ENCODE measurements at places on chromosomes 5 and 9.

DNA sequence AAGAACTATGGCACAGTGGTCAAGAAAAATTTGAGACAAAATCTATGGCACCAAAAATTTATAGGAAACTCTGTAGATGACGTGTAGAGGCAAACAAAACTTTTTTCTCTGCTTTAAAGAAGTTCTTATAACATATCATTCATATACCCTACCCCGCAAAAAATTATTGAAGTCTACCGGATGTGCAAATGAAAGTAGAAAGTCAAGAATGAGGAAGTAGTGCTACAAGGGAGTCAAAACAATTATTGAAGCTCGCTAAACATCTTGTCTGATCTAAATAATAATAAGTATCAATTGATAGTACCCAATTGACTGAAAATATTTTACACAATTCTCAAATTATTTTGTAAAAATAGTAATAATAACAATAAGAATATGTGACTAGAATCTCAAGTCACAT lies 398.5 kb downstream of the TAF11L14 start:
- no peak for DNase-seq

DNA sequence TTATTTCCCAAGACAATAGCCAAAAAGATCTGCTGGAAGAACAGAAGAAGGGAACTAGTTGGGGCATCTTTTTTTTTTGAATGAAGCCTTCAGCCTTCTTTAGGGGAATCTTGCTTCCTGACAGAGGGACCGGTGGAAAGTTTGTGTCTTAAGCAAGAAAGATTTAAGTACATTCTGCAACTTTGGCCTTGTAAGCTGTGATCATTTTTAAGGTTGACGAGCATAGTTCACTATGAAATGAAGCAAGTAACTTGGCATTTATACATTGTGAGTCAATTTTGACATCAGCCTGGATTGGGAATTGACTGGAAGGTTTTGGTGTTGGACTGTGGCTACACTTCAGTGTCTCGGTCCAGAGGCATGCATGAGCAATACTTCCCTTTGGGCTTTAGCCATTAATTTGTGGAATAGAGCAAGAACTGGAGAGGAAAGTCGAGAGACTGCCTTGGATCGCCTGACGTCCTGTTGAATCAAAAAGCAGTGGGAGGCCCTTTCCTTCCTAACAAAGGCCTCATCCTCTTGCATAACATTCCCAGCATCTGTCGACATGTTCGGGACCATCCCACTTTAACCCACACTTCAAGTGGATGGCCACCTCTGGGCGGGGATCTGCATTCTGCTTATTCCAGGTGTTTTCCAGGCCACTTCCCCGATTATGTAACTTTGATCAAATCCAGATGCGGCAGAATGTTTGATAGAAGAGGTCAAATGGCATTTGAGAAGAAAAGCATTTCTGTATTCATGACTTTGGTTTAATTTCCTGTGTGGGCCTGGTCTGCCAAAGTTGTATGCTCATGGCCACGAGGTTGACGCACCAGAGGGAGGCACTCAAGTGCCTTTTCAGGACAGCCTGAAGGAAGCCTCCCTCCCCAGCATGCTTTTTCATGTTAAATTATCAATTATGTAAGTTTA lies 12.5 kb downstream of the ABL1 start:
- no peak for DNase-seq

GRCh38 chr9:5205071-5205470 lies 19.6 kb upstream of the INSL6 start:
- DNase-seq: no peak

- DNase-seq: no peak
Observed at GRCh38 chr5:58273711-58274110, 186.2 kb downstream of the PLK2 start.

DNA sequence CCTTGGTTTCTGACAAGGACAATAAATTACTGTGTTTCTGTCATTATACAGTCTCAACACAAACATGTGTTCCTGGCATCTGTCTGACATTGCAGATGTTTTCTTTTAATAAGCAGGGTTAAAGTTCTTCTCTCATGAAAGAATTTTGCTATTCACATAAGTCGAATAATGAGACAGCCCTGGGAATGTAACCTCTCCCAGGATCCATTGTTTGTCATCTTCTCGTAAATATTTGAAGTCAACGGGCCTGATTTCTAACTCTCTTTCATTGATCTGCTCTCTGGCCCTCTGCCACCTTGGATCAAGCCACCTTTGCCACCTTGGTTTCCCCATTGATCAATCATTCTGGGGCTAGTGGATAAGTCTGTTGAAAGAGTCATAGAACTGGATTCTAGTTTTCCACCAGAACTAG lies 12.9 kb upstream of the CAST start:
- no peak for DNase-seq

DNA sequence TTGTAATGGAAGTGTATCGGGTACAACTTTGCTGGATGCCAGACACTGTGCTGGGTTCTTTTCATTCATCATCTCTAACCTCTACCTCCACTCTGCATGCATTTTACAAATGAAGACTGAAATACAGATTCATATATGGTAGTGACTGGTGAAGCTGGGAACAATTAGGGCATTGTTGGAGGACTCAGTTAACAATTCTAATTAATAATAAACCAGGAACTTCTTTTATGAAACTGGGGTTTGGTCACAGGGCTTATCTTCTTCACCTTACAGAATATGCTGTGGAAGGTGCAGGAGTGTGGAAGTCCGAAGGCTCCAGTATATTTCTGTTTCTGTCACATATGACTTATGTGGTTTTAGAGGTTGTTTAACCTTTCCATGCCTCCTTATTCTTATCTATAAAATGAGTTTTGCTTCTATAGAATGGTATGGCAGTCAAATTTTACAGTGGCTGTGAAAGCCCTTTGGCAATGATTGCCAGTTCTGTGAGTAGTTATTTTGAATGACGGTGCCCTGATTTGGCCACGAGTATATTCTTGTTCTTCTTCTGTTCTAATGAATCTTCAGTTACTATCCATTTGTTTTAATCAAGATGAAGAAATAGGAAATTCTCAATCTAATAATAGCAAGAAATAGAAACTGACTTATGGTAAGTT lies 284.7 kb downstream of the GABRB2 start:
- DNase-seq: no peak

- DNase-seq: no peak
Observed at GRCh38 chr9:71683598-71684235, 84.6 kb downstream of the CEMIP2 start.

GRCh38 chr5:1262381-1262780 lies 32.5 kb downstream of the TERT start:
- no peak for DNase-seq

DNA sequence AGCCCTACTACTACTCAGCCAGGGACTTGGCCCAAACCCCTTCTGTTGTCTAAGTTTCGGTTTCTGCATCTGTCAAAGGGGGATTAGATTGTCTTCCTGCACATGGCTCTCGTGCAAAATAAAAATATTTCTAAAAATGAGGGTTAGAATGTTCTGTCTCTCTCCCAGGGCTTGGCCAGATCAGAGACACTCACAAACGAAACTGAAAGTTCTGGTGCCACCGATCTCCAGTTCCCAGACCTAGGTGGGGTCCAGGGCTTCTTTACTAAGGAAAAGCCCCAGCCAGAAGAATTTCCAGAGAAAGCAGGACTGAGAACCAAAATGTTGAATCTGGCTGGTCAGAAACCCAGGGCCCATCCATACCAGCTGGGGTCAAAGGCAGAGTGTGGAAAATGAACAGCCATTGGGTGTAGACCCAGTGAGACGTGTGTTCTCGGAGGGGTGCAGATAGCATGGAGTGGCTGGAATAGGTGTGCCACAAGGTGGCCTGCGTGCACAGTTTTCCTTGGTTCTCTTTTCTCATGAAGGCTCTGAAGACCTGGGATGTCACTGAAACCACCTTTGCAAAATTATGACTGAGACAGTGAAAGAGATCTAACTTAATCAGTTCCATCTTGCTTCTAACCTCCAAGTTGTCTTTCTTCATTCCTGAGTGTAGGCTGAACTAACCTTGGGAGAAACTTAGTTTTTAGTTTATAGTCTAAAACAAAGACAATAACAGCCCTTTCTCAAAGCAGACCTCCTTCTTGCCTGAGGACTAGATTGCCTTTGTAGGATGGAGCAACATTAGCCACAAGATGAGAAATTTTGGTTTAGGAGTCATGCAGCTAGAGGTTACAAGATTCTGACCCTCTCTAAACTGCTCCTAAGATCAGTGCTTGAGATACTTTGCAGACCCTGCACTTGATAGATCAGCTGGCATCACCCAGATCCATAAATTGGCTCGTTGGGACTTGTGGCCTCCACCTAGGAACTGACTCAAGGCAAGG lies 2.3 kb upstream of the SLC23A1 start:
- no peak for DNase-seq

- DNase-seq: no peak
Observed at GRCh38 chr5:22470408-22470807, 382.7 kb downstream of the CDH12 start.

DNA sequence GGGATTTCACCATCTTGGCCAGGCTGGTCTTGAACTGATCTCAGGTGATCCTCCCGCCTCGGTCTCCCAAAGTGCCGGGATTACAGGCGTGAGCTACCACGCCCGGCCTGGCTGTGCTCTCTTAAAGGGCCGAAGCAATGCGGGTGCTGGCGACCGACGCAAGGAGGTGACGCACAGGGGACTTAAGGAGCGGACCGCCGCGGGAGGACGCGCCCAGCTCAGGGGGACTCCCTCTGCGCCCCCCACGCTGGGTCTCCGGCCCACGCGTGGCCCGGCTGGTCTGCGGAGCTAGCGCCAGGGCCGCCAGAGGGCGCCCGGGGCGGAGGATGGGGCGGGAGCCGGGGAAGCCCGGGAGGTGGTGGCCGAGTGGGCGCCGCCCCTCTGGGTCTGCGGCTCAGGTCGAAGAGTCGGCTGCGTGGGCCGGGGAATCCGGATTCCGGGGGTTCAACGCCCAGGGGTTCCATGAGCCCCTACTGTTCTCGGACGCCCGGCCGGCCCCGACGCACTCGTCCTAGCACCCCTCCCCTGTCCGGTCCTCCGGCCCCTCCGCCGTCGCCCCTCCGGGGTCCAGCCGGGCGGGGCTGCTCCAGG lies 502 bp upstream of the CERCAM start:
- no peak for DNase-seq

GRCh38 chr5:5637173-5637572 lies 214.7 kb downstream of the ICE1 start:
- DNase-seq: no peak

- DNase-seq: no peak
Observed at GRCh38 chr5:37799865-37800421, 39.9 kb downstream of the GDNF start.

- no peak for DNase-seq
Observed at GRCh38 chr5:56530626-56531138, 284.7 kb upstream of the MAP3K1 start.

GRCh38 chr5:171453056-171453725 lies 33.7 kb downstream of the FGF18 start:
- DNase-seq: no peak

DNA sequence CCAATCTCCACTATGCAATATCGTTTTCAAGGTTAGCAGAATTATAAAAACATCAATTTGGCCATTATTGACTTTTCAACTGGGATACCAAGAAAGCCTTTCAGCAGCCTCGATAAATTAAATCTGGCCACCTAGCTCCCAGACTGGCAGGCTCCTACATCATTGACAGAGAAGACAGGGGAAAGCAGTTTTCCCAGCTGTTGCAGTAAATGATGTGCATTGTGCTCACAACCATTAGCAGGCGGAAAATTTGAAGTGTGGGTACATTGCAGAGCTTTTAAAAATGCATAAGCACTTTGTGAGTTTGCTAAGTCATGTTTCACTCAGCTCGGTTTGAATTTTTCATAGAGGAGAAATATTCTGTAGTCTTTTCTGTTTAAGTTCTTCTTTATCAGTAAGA lies 297.9 kb downstream of the KCTD16 start:
- DNase-seq: no peak

DNA sequence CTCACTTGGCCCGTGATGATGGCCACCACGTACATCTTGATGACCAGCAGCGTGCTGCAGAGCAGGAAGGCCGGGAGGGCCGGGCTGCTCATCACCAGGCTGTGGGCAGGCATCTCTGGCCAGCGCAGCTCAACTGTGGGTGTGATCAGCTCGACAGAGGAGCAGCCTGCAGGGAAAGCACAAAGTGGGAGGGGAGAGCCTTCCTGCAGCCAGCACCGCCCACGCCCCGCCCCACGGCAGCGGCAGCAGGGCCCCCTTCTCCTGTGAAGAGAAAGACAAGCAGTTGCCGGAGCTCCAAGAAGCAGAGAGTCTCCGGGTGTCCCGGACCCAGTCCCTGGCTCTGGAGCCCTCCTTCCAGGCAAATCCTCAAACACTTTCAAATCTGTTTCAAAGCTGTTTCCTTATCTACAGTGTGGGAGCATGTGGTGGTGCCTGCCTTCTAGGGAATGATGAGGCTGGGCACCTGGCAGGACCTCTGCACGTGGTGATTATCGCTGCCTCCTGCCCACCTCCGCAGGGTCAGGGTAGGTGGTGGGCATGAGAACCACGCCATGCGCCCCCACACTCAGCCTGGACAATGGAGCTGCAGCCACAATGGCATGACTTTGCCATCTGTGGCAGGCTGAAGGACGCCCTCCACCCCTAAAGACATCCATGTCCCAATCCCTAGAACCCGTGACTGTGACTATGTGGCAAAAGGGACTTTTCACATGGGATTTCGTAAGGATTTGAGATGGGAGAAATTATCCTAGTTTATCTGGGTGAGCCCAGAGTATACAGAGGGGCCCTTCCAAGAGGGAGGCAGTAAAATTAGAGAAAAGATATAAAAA lies at the start of gene PTGES:
PTGES (minus strand) TSS at position 143 of the 830 bp plus-strand sequence; CDS start at position 113, 30 bp downstream.
- no peak for DNase-seq

DNA sequence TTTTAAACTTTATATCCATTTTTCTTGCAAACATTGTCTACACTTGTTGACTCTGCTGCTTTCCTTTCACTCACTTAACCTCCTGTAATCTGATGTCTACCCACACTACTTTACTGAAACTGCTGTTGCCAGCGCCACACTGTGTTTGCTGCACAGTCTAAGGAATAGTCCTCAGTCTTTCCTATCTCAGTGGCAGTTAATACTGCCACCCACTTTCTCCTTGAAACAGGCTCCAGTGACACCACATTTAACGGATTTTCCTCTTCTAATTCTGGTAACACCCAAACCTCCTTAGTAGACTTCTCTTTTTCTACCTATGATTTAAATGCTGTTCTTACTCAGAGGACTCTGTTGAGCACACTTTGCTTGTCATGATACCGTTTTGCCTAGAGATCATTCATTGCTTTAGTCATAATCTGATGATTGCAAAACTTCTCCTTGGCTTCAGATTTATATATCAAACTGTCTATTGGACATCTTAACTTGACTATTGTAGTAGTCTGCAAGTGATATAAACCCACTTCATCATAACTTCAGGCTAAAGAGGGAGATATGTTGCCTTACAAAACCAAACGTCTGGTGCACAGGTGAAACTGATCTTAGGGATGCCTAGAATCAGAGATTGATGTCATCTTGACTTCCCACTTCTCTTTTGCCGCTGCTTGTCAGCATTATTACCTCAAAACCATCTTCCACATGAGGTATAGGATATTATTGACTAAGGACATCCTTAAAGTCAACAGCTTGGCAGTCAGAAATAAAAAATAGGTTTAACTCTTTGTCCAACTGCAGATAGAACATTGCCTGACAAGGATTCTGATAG lies 94.1 kb downstream of the CDC42SE2 start:
- DNase-seq: no peak

DNA sequence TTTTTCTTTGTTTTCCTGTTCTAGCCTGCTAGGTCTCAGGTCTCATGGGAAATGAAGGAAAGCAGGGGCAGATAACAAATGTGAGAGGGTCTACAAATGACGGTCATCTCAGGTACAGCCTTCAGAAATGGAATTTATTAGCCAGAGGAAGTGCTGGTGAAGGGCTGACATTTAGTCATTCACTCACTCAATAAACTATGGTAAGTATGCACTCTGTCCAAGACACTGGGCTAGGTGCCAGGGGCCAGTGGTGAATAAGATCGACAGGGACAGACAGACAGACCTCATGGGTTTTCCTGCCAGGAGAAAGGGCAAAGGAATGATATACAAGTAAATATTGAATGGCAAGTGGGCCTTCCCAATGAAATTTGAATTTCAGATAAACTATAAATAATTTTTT lies 6.3 kb downstream of the PDE6A start:
- no peak for DNase-seq
